ENCODE measurements at places on chromosomes 5 and 9.

DNA sequence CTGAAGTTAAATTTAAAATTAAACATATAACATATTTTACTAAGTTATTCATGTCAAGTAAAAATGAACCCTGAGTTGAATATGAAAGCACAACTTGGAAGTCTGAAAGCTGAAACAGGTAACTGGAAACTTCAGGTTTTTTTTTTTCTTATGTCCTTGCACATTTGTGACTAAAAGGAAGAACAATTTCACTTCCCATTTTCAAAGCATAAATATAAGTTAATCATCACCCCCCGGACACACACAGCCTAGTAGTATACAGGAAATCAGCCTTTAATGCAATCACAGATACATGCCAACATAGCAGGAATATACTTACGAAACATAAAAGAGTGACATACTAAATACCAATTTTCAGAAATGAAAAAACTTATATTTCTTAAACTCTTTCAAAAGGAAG is 225.9 kb downstream of the RFX3 start:
- no peak for DNase-seq

DNA sequence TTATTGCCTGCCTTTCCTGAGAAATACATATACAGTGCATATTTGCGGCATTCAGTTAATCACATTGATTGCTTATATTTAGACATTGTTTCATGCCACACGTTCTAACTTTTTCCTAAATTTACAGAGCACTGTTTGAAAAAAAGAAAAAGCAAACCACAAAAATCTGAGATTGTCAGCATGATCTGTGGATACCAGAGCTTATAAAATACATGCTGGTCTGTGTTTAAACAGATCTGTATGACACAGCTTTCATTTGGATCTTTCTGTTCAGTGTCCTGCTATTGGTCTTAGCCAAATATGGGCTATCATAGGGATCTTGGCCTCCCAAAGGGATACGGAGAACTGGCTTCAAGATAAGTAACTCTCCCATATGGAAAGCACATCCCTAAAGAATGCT is 20.2 kb downstream of the ALDH1A1 start:
- DNase-seq, result peak; percentile 37

- no peak for DNase-seq
Measured at GRCh38 chr5:142737179-142737578, 33.0 kb upstream of the ARHGAP26 start.

DNA sequence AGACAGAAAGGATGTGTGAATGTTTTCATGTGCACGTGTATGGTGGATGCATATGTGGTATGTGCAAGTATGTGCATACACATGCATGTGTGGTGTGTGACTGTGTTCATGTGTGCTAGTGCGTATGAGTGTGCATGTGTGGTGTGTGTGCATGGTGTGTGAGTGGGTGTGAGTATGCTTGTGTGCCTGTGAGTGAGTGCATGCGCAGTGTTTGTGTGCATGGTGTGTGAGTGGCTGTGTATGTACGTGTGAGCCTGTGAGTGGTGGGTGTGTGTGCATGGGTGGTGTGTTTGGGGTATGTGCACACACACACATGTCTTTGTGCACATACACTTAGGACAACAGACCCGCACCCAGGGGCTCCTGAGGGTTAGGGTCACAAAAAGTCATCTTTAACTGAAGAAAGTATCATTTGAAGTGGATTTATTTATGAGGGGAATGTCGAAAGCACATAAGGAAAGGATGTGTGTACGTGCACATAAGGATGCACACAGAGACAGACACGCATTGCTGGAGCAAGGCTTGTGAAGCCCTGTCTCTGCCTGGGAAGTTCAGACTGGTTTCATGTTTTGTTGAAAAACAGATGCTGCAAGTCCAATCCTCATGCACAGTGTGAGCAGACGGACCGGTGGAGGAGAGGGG is 237.0 kb downstream of the SYK start:
- DNase-seq, result no peak

DNA sequence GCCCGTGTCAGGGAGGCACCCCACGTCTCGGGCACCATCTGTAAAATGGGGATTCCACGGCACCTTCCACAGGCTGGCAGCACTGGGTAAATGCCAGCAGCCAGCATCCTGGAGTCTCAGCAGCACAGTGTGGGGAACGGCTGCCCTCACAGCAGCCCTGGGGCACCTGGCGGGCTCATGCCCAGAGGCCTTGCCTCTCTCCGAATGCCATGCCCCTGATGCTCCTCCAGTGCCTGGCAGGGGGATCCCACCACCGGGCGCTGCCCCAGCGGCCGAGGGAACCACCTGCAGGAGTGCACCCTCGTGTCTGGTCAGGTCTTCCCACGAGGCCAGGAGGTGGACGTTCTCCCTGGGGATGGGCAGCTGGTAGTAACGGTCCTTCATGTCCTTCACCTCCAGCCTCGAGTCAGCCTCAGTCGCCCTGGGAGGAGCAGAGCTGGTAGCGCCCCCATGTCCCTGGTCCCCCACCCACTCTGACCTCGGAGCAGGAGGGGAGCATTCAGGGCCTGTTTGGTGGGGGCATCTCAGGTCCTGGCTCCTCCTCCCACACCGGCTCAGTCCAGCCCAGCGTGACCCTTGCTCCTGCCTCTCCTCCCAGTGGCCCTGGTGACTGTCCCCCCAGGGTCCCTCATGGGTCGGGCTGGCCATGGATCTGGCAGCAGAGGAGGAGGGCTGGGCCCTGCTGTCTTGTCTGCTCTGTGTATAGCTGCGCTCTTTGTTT is 49.9 kb upstream of the NRARP start:
- no peak for DNase-seq

DNA sequence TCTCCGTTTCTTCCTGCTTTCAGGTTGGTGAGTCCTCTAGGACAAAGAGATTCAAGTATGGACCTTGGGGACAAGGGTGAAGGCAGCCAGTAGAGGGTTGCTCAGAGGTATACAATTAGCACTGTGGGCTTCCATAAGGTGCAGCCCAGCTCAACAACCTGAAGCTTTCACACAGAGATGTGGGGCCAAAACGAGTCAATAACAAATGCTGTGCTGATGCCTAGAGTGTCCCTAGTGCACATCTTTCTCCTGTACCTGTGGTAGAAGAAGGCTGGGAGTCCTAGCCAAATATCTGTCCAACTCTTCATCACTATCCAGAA is 20.7 kb upstream of the MLANA start:
- DNase-seq, result no peak

DNA sequence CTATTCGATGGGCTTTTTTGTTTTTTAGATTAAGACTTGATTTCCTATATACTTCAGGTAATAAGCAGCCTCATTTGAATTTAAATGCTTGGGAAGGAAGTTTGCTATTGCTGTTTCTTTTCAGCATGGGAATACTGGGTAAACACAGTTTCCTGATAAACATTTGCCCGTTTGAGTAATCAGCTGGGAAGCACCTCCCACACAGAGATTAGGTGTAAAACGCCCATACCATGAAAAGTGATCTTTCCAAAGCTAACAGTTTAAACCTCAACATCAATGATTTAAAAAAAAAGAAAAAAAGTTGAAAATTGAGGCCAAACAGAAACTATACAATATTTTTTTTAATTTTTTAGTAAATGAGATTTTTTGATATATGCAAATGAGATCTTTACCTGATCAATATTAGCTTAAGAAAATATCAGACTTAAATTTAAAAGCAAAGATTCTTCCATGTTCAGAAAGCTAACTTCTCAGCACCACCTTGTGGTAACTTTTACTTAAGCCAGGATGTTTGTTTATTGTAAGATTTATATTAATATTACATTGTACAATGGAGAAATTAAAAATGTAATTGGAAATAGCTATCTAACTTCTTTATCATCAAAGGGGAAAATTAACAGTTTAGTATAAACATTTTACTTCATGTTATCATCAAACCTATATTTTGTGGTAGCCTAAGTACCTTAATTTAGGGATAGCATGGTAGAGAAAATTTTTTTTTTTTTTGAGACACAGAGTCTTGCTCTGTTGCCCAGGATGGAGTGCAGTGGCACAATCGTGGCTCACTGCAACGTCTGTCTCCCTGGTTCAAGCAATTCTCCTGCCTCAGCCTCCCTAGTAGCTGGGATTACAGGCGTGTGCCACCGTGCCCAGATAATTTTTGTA is 39.8 kb downstream of the F2RL2 start:
- DNase-seq, result peak; percentile 15

DNA sequence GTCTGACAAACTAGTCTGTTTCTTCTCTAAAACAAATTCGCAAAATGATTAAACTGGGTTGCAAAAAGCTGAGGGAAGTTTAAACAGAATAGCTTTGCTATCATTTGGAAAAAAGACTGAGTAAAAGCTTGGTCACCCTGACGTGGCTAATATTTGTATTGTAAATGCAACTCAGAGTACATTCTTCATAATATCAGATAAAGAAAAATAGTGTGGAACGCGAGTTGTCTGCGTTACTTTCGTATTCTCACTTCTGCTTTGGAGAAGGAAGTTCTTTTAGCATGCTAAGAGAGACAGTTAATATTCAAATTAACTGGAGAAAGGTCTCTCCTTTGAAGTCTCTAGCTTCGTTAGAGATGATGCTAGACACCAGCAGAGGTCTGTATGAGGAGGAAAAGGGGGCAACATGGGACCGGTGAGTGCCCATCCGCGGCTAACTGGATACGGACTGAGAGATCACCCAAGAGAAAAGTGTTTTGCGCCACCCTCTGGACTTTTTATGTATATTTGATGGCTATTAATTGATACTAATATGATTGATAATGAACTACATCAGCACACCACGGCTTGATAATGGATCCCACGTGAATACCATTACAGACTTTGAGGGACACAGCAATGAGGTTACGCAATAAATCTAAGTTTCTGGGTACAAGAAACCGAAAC is 2.9 kb upstream of the CNTRL start:
- DNase-seq, result peak; percentile 47

DNA sequence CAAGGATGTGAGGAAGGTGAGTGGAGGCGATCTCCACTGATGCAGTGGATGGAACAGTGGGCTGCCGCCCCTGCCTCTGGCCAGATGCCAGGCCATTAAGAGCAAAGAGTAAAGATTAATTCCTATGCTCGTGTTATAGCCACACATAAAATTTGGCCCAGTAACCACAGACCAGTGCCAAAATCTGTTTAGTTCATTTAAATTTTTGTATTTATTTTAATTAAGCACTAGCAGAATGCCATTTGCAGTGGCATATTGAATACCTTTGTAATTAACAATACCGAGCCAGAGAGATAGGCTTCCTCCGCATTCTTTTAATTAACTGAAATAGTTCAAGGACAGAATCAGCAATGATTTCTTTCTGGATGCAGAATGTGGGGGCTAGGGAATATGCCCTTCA is 179.8 kb downstream of the MED10 start:
- DNase-seq, result no peak

Data from AG10803 (cell line).